ENCODE measurements at places on chromosomes 3 and 15.

- peaks cover 10% of the 10 kb centered on the region for H3K4me1 ChIP-seq
- H3K36me3 ChIP-seq = no peaks in the 10 kb centered on the region
- no peaks in the 10 kb centered on the region for H3K27me3 ChIP-seq
- no peak overlapping the region for H3K27ac ChIP-seq
- DNase-seq = no peak
Observed at GRCh38 chr3:152474585-152474984, 205.9 kb downstream of the MBNL1 start.

DNA sequence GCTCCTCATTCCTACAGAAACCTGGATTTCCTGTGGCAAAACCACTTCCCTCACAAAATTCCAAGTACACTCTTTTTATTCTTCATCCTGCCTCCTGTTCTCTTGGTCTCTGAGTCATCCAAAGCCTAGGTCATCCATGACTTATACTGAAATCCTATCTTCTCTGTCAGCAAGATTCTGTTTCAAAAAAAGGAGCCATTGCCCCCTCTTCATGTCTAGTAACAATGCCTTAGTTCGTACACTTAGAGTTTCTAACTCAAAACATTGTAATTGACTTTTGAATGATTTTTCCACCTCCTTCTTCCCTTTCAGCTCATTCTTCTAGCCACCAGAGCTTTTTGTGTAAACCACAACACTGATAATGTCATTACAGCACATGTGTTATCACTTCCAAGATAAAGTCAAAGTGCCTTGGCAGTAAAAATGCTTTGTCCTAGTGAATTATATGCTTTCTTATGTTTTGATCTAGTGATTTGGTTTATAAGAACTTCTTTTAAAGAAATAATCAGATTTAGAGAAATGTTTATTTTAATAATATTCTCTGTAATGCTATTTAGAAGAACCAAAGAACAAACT is 256.5 kb upstream of the NECTIN3 start:
- no peaks in the 10 kb centered on the region for H3K27me3 ChIP-seq
- DNase-seq = no peak
- H3K4me3 ChIP-seq = no peak overlapping the region
- H3K36me3 ChIP-seq = no peaks in the 10 kb centered on the region
- H3K27ac ChIP-seq = no peak overlapping the region

GRCh38 chr15:47971637-47972036 is 149.2 kb upstream of the SLC24A5 start:
- no peak overlapping the region for H3K27ac ChIP-seq
- H3K27me3 ChIP-seq = no peaks in the 10 kb centered on the region
- H3K4me1 ChIP-seq = no peaks in the 10 kb centered on the region
- H3K4me3 ChIP-seq = no peak overlapping the region
- H3K36me3 ChIP-seq = no peaks in the 10 kb centered on the region

- no peak overlapping the region for H3K27ac ChIP-seq
- no peak for DNase-seq
- H3K27me3 ChIP-seq = no peaks in the 10 kb centered on the region
- no peaks in the 10 kb centered on the region for H3K4me1 ChIP-seq
- no peak overlapping the region for H3K4me3 ChIP-seq
Observed at GRCh38 chr3:16056217-16056616, 118.3 kb upstream of the GALNT15 start.

DNA sequence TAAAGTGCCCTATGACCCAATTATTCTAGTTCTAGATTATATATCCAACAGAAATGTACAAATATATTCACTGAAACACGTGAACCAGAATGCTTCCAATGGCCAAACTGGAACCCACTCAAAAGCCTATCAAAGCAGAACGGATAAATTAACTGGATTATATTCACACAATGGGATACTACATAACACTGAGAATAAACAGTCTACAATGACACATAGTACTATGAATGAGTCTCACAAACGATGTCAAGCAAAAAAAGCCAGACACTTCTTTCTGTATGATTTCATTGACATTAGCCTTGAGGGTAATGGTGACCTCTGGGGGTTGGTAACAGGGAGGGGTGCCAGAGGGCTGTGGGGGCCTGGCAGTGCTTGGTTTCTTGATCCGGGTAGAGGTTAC is 50.9 kb upstream of the HACD2 start:
- DNase-seq = no peak
- H3K27ac ChIP-seq = no peak overlapping the region
- H3K36me3 ChIP-seq = no peaks in the 10 kb centered on the region
- H3K4me1 ChIP-seq = no peaks in the 10 kb centered on the region
- H3K27me3 ChIP-seq = no peaks in the 10 kb centered on the region

DNA sequence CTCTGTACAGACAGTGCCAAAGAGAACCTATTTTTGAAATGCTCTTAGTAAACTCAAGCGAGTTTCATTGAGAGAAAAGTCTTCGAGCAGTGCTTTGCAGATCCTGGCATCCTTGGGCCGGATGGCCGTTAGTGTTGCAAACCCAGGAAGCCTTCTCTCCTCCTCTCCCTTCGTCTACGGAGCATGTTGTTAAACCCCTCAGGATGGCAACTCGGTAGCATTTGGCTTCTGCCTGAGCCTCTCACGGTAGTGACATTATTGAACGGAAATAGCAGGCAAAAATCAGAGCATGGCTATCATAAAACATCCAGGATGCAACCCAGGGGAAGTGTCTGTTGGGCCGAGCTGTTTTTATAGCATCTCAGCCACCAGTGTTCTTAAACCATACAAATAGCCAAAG is 6.7 kb upstream of the SEC13 start:
- no peak overlapping the region for H3K27ac ChIP-seq
- peaks cover 11% of the 10 kb centered on the region for H3K27me3 ChIP-seq
- H3K36me3 ChIP-seq = no peaks in the 10 kb centered on the region
- H3K4me3 ChIP-seq = no peak overlapping the region

- no peaks in the 10 kb centered on the region for H3K36me3 ChIP-seq
- no peaks in the 10 kb centered on the region for H3K4me1 ChIP-seq
Observed at GRCh38 chr3:144369129-144369879, 397.7 kb downstream of the DIPK2A start.

DNA sequence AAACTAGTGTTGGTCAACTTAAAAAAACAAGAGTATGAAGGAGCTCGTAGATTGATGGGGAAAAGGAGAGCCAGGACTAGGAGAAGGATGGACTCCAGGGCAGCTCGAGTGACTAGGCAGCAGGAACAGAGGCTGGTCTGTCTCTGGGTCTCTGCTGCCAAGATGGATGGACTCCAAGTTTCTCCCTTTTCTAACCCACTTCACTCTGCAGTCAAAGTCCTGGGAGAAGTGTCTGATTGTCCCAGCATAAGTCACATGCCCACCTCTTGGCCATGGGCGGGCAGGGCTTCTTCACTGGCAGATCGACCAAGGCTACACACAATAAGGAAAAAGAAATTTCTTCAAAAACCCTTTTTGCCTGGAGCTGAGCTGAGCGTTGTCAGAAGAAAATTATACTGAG is 9.2 kb upstream of the EPB42 start:
- H3K4me3 ChIP-seq = no peak overlapping the region
- H3K27ac ChIP-seq = no peak overlapping the region
- no peaks in the 10 kb centered on the region for H3K36me3 ChIP-seq
- peaks cover 3% of the 10 kb centered on the region for H3K4me1 ChIP-seq

GRCh38 chr3:146594843-146595482 is 10.2 kb downstream of the PLSCR5 start:
- H3K4me1 ChIP-seq = no peaks in the 10 kb centered on the region
- no peak overlapping the region for H3K4me3 ChIP-seq

DNA sequence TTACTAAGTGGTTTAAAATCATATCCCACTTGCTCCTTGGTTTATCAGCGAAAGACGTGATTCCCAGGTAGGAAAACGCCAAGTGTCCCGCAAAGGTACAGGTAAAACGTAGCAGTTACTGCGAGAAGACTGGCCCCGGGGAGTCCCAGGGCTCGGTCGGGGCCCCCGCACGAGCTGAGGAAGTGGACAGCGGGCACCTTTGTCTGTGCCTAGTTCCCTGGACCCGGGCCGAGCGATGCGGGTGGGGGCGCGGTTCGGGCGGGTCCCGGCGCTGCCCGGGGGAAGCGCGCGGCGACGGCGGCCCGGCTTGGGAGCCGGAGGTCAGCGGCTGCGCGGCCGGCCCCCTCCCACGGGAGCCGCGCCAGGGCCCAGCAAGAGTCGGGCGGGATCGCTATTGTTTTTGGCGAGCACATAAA is 864 bp upstream of the NEO1 start:
- peaks cover 7% of the 10 kb centered on the region for H3K27me3 ChIP-seq
- no peaks in the 10 kb centered on the region for H3K36me3 ChIP-seq
- H3K27ac ChIP-seq = peak overlapping the region; percentile 50
- peaks cover 11% of the 10 kb centered on the region for H3K4me1 ChIP-seq
- H3K4me3 ChIP-seq = peak overlapping the region; percentile 85
- DNase-seq = peak; percentile 1

- no peak within 1 kb of the TSS for H3K27ac ChIP-seq
- H3K4me3 ChIP-seq = peak within 1 kb of the TSS; percentile 11
- no peak for DNase-seq
Observed at GRCh38 chr3:96813820-96814650, at the start of gene EPHA6. EPHA6 (plus strand) TSS chr3:96814594.

DNA sequence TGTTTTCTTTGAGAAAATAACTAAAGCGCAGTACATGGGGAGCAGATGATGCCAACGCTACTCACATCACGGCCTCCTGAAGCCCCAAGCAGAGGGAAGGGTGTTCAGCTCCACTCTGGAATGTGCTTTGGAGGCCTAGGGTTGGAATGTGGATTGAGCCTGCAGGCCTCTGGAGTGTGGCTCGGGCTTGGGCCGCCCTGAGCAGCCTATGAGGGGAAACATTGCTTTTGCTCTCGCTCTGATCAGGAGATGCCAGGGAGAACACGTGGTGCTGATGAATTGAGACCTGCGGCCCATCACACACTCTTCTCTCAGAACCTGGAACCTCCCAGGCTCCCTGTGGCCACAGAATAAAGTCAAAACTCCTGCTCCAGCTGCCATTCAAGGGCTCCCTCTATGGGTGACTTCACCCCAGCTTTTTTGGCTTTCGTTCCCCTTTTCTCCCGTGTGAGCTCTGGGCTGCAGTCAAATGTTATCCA is 23.3 kb downstream of the CCDC13 start:
- peaks cover 49% of the 10 kb centered on the region for H3K4me1 ChIP-seq
- no peak overlapping the region for H3K27ac ChIP-seq

DNA sequence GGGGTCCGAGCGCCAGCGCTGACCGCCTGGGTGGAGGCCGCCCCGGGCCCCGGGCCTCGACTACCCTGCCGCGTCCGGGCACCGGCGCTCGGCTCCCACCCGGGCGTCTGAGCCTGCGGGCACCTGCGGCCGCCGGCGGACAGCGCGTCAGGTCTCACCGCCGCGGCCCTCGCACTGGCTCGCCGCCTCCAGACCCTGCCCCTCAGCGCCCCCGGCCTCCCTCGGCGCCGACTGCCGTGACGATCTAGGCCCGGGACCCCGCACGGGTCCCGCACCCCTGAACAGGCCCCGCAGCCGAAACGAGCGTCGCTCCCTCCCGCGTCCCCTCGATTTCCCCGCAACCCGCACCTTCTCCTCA is 297 bp downstream of the PRC1 start:
- peaks cover 13% of the 10 kb centered on the region for H3K4me1 ChIP-seq
- DNase-seq = no peak
- no peaks in the 10 kb centered on the region for H3K27me3 ChIP-seq
- H3K27ac ChIP-seq = peak overlapping the region; percentile 91

- no peak overlapping the region for H3K4me3 ChIP-seq
- H3K27ac ChIP-seq = no peak overlapping the region
- H3K27me3 ChIP-seq = no peaks in the 10 kb centered on the region
- no peaks in the 10 kb centered on the region for H3K36me3 ChIP-seq
- no peak for DNase-seq
Observed at GRCh38 chr3:88005066-88005465, 53.7 kb downstream of the CGGBP1 start.

DNA sequence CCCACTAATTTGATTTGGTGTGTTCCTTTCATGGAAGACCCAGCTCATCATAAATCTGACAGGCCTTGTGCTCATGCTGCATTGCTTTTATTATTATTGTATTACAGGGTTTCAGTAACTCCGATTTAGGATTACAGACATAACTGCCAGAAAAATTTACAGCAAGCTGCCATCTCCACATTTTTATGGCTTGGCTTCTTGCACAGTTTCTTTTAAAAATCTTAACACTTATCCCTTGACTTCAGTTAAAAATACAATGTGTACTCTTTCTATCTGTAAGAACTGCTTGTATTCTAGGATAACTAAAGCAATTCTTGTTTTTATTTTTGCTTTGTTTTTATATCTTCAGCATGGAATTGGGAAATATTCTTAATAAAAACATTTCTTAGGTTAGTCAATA is 612.2 kb downstream of the DIPK2A start:
- DNase-seq = no peak
- no peaks in the 10 kb centered on the region for H3K27me3 ChIP-seq
- H3K27ac ChIP-seq = no peak overlapping the region
- H3K36me3 ChIP-seq = no peaks in the 10 kb centered on the region

- H3K27ac ChIP-seq = no peak overlapping the region
- H3K4me1 ChIP-seq = peaks cover 10% of the 10 kb centered on the region
- peaks cover 29% of the 10 kb centered on the region for H3K27me3 ChIP-seq
- no peak overlapping the region for H3K4me3 ChIP-seq
- no peaks in the 10 kb centered on the region for H3K36me3 ChIP-seq
Observed at GRCh38 chr15:83105440-83105839, 2.0 kb upstream of the TM6SF1 start.

DNA sequence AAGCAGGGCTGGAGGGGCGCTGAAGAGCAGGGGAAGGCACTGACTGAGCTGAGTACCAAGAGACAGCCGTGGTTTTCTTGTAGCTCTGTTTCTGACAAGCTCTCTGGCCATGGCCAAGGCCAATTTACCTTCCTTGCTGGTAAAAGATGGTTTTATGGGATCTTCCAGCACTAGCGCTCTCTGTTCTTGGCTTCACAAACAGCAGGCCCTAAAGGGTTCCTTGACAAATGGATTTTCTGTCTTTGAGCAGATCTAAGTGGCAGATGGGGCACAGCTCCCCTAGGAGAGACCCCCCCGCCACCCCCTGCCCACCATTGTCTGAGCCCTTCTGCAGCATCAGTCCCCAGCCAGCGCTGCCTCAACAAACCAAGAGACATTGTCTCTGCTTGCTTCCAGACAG is 66.6 kb downstream of the GAP43 start:
- no peaks in the 10 kb centered on the region for H3K27me3 ChIP-seq
- no peak overlapping the region for H3K27ac ChIP-seq
- H3K36me3 ChIP-seq = no peaks in the 10 kb centered on the region
- DNase-seq = no peak

GRCh38 chr15:41804916-41805666 is 22.8 kb upstream of the JMJD7 start:
- no peak overlapping the region for H3K27ac ChIP-seq
- peaks cover 11% of the 10 kb centered on the region for H3K36me3 ChIP-seq
- H3K4me3 ChIP-seq = no peak overlapping the region
- no peak for DNase-seq
- peaks cover 10% of the 10 kb centered on the region for H3K4me1 ChIP-seq
- no peaks in the 10 kb centered on the region for H3K27me3 ChIP-seq
